ENCODE measurements at places on chromosomes 3 and 15.

DNA sequence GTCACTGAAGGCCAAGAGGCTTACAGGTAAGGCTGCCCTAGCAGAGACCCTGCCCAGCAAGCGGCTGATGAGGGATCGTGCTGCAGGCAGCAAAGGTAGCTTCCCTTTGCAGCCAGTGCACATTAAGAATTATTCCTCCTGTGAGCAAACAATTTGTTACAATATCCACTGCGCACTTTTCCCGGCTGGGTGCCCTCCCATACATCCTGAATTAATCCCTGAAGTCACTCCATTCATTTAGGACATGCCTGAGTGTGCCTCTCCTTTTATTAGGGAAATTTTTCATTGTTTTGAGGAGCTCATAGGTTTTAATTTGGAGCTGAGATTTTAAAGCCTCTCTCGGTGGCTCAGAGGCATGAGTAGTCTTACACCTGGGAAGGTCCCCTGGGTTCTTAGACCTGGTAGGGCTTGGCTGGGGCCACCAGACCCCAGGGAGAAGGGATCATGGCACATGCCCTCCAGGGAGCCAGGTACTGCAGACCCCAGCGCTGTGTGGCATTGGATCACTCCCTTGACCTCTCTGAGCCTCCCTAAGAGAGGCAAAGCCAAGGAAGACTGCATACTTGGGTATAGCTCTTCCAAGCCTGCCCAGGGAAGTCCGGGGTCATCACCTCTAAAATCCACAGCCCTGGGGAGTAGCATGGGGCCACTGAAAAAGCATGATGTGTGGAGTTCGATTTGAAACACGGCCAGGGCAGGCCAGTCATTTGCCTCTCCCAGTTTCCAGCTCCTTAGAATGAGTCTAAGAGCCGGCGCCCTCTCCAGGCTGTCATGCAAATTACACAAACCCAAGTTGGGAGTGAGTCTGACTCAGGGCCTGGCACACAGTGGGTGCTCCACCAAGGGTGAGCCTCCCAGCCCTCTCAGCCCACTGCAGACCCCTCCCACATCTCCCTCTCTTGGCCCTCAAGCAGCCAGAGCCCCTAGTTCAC, 151.9 kb upstream of the LINGO1 start:
- DNase-seq, result no peak

- no peak for DNase-seq
Observed at GRCh38 chr3:155431856-155432570, 138.5 kb upstream of the STRIT1 start.

DNA sequence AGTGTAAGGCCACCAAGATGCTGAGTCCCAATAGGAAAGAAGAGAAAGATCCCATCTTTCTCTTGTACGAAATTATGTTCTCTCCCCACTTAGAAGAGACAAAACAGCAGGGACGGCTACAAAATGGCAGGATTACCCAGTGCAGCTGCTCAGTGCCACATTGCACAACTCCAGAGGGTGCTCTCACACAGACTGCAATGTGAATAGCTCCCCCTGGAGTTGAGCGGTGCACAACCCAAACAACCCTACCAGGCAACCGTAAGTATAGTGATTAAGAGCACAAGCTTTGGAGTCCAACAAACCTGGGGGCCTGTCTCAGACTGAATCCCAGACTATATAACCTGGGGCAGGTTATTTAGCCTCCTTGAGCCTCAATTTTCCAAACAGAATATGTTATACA, 3.1 kb upstream of the BHLHE40 start:
- no peak for DNase-seq

DNA sequence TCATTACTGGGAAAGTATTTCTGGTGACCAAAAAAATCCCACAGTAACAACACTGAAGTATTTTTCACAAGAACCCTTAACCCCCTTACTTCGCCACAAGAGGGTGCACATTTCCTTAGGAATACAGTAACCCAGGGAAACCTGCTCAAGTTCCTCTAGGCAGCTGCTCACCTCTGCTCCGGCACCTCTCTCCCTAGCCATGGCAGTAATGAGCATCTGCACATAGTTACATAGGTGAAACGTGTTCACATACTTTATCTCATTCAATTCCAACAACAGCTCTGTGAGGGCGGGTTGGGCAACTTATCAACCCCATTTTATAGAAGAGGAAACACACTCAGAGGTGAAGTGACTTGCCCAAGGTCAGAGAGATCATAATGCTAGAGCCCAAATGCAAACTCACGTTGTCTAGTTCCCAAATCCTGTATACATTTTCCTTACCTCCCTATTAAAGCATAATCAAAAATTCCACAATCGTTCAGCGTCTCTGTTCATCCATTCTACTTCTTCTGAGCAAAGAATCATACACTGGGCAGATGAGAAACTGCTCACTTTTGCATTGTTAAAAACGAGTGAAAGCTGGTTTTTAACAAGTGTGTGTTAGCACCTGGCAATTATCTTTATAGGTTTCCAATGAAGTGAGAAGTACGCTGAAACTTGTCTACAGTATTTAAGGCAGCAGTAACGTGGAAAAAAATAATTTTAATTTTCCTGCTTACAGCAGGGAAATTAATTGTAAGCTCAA, 90.7 kb downstream of the IGF2BP2 start:
- DNase-seq, result no peak

DNA sequence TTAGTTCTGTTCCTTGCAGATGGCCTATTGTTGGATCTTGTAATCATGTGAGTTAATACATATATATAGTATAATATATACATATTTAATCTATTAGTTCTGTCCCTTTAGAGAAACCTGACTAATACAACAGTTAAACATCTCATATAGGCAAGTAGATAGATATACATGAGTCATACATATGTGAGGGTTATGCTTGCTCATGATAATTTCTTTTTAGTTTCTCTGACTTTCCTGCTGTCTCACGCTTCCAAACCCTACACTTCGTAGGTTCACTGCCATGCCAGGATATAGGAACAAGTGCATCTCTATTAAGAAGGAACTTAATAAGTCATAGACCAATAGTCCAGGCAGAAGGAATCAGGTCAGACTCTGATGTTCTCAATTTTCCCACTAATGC, 16.8 kb upstream of the CLDN16 start:
- no peak for DNase-seq

- DNase-seq, result no peak
Observed at GRCh38 chr3:44918581-44918980, 44.2 kb downstream of the TGM4 start.

- DNase-seq, result no peak
Observed at GRCh38 chr3:190016966-190017365, 103.7 kb downstream of the P3H2 start.

DNA sequence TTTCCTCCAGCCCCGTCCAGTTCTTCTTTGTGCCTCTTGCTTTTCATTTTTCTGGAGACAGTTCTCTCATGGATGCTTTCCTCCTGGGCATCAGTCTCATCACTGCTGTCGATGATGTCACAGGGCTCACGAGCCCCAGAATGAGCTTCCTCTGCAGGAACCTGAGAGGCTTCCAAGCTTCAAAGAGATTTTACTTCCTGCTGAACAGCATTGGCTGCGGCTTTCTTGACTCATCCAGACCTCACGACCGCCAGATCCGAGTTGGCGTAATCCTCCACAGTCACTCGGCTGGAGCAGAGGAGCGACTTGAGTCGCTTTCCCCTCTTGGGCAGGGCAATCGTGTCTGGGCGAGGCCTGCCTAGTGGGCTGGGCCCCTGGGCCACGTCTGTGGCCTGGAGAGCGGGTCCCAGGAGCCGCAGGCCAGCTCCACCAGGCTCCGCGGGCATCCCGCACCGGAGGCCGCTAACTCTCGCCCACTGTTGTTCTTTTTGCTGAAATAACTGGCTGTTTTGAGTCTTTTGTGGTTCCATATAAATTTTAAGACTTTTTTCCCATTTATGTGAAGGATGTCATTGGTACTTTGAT, 20.8 kb upstream of the FAN1 start:
- DNase-seq, result no peak

DNA sequence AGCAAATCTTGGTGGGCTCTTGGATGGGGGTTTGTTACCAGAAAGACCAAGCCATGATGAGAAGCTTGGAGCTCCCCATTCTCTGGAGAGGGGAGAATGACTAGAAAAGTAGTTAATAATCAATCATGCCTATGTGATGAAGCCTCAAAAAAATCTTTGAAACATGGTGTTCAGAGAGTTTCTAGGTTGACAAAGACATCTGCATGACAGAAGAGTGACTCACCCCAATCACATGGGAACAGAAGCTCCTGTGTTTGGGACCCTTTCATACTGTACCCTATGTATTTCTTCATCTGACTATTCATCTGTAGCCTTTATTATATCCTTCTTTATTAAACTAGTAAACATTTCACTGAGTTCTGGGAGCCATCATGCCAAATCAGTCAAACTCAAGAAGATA, 87.4 kb downstream of the BCHE start:
- DNase-seq, result no peak

- no peak for DNase-seq
Observed at GRCh38 chr3:119978554-119979208, 115.6 kb downstream of the GSK3B start.

DNA sequence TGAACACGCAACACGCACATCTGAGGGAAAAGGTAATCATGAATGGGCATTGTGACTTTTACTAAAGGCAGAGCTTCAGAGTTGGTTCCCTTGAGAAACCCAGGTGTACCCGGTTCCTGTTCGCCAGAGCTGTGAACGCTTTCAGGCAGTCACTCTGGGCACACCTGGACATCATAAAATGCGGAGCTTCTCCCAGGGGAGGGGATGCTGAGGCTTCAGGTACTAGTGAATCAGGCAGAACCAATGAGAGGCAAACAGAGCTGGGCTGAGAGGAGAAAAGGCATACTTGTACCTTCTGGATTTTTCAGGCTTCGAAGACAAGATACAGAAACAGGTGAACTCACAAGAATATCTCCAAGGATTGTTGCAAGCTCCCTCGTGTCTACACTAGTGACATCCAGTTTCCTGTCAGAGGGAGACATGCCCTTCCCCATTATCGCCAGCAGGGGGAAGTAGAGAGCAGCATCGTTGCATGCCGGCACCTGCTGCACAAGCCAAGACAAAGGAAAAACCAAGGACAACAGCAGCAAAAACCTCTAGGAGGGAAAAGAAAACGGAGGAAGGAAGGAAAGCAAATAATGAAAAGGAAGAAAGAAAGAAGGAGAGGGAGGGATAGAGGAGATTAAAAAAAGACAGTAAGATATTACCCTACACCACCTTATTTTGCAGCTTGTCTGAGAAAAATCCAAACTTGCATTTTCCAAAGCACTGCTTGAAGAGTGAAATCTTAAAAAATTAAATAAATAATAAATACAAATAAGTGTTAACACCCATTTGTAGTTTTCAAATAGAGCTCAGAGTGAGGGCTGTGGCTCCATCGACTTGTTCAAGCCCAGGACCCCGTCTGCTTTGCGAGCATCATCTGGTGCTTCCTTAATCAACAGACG, 2.0 kb downstream of the AHSG start:
- DNase-seq, result peak; percentile 49

GRCh38 chr15:70243686-70244540, 146.2 kb upstream of the TLE3 start:
- no peak for DNase-seq

DNA sequence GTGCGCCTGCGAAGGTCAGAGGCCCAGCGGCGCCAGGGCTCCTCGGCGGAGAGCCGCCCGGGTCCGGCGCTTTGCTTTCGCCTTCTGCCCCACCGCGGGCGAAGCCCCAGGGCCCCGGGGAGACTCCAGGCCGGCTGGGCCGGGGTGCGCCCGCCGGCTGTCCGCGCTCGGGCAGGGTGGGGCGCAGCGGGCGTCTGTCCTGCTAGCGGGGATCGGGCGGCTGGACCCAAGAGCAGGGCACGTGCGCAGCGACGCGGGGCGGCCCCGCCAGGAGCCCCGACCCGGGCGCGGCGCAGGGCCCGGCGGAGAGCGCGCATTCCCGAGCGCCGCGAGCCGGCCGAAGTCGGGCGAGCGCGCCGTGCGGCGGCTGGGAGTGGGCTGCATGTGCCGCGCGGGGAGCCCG, 569 bp upstream of the ALDH1A3 start:
- no peak for DNase-seq

- DNase-seq, result no peak
Observed at GRCh38 chr15:69722924-69723323, 270.3 kb downstream of the RPLP1 start.

GRCh38 chr3:69761896-69762767, 22.9 kb downstream of the MITF start:
- no peak for DNase-seq
